Mesendoderm (in vitro differentiated cells): ENCODE measurements at places on chromosomes 2 and 18.

DNA sequence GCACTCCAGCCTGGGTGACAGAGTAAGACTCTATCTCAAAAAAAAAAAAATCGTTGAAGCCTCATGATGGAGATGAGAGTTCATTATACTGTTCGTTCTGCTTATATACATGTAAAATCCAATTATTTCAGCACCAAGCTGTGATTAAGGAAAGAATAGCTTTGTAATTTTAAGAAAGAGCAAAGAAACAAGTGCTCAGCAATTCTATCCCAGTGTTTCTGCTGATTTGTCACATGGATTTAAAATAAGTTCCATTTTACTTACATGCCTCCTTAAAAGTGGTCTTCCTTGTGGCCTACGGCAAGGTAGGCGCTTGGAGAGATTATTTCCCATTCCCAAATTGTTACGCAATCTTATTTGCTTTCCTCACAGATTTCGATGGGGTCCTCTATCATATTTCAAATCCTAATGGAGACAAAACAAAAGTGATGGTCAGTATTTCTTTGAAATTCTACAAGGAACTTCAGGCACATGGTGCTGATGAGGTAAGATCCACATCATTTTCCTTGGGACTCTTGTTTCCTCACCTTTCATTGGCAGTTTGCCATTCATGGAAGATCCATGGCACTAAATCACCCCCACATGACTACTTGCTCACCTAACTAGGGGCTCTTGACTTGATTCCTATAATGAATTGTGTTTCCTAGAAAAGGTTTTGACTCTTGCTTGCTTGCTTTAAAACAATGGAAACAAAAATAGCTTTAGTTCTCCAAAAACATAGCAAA, 11.5 kb downstream of the ARPC2 start:
- DNase-seq: no peak

DNA sequence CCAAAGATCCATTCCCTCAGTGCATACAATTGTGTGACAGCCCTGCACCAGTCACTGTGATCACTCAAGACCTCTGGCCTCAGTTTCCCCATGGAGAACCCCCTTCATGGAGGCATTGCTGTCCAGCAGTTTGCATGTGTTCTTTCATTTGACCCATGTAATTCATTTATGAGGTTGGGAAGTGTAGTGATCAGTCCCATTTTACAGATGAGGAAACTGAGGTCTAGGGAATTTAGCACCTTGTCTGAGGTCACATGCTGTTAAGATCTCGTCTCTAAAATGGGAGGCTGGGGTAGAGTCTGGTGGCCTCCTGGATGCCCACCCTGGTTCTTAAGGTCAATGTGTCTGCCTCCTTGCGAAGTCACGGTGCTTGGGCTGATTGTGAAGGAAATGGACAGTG, 19.1 kb downstream of the LDLRAD4 start:
- no peak for DNase-seq

- no peak for DNase-seq
Observed at GRCh38 chr18:22641958-22642357, 224.2 kb upstream of the CTAGE1 start.

- no peak for DNase-seq
Observed at GRCh38 chr2:107711941-107712340, 114.8 kb upstream of the RGPD4 start.

DNA sequence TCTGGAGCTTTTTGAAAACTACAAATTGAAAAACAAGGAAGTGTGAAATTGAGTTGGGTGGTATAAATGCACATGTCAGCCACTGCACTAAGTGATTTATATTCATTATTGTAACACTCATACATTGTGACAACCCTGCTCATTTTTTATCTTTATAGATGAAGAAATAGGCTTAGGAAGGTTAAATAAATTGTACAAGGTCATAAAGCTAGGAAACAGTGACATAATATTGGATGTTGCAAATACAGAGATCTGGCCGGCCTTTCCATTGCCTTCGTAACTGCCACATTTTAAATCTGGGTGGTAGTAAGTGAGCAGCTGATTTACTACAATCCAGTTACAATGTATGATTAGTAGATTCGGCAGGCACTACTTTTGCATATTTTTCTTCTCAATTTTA, 76.6 kb upstream of the LPIN2 start:
- no peak for DNase-seq

- DNase-seq: no peak
Observed at GRCh38 chr2:3160751-3161330, 216.8 kb downstream of the EIPR1 start.
